ENCODE measurements at places on chromosomes 1 and 21.

- DNase-seq: no peak
Observed at GRCh38 chr1:109356915-109357314, 40.8 kb downstream of the SORT1 start.

DNA sequence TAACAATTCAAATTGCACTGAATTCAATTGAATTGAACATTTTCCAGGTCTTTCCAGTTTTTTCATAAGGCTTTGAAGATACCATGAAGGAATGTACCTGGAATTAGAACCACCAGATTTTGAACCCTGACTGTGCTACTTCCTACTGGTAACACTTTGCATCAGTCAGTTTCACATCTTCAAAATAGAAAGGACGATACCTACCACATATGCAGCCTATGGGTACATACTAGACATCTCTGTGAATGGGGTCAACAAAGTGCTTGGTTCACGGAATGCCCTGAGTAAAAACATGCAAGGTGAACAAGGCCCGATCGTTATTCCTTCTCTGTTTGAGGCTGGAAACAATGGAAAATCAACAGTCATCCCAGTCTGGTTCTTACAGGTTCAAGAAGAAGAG lies 41.2 kb upstream of the WLS start:
- DNase-seq: no peak

DNA sequence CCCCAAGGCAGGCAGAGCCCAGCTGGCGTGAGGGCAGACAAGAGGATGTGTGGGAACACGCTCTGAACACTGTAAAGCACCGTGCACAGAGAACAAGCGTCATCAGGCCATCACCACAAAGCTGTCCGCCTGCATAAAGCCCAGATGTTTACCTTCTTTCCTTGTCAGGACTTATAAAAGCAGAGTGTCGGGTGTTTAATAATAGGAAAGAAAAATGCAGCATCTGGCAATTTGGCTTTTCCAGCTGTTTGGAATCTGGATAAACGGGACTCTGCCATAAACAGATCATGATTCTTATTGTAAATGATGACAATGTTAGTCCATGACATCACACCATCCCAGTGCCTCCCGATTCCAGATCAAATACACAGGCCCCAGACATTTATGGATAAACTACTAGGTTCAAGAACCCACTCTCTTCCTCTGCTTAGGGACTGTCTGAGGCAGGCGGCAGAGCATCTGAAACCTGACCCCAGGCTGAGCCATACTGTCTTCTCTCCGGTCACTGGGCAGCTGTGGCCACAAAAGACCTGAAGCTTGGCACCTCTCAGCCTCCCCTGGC lies 4.2 kb downstream of the GLIS1 start:
- DNase-seq: no peak

DNA sequence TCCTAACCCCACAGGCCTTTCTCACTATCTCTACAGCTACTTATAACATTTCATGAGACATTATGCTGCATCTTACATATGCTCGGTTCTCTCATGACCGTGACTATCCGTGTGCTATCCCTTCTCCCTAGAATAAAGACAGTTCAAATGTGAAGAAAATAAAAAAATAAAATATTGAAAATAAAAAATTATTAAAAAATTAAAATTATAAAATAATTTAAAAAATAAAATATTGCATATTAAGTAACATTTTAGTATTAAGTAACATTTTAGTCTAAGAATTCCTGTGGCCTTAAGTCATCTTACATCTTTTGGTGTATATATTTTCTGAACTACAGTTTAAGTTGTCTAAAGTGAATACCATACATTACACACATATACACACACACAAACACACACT lies 415.5 kb downstream of the DPYD start:
- no peak for DNase-seq

DNA sequence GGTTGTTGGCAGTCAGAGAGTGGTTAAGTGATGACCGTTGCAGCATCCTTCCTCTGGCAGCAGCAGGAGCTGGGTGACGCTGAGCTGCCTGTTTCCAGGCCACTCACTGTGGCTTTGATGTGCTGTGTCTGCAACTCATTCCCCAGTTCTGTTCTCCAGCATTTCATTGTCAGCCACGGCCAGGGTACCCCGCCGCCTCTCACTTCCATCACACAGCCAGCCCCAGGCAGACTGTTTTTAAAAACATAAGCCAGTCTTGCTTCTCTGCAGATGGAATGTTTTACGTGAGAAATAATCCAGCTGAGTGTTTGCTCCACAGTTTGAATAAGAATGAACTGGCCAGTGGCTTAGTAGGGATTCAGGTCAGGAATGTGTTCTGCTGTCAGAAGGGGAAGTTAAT lies 21.5 kb upstream of the ST6GALNAC3 start:
- no peak for DNase-seq

DNA sequence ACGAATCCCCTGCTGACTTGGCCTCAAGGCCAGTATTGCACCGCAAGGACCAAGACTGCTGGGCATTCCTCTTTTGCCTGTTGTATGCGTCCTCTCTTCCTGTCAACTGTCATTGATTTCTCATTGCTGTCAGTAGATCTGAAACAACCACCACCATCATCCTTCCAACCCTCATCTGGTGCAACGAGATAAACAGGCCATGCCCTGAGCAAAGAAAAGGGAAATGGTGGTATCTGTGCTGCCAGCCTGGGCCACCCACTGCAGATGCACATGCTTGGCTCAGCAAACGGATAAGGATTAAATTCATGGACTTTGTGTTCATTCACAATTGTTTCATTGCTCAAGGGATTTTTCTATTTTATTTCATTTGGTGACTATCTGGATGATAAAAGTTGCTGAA lies 13.6 kb downstream of the OXCT2 start:
- no peak for DNase-seq

- DNase-seq: no peak
Observed at GRCh38 chr21:39531840-39532239, 80.1 kb downstream of the SH3BGR start.

DNA sequence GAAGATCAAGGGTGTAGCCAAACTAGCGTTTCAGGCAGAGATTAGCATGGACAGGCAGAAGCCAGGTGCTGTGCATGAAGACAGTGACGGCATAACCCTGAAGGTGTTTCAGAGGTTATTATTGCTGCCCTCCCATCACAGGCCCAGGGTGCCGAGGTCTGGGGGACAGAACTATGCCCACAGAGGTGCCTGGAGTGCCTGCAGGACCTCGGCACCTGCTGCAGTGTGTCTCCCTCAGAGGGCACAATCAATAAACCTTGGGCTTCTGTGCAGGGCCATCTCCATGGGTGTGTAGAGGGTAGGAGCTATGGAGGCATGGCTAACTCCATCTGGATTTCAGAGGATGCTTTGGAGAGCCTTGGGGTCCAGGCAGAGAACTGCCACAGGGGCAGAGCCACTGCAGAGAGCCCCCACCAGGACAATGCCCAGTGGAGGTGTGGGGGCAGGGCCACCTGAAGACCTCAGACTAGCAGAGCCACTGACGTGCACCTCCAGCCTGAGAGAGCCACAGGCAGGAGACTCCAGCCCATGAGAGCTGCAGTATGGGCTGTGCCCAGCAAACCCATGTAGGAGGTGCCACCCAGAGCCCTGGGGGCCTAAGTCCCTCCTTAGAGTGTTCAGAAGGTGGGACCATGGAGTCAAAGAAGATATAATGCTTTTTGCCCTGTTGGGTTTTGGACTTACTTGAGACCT lies 5.7 kb upstream of the ABCG1 start:
- DNase-seq: no peak
